SJSA1 (cell line): ENCODE measurements at places on chromosomes 5 and 9.

- DNase-seq: no peak
Measured at GRCh38 chr5:148539851-148540250, 114.5 kb downstream of the HTR4 start.

DNA sequence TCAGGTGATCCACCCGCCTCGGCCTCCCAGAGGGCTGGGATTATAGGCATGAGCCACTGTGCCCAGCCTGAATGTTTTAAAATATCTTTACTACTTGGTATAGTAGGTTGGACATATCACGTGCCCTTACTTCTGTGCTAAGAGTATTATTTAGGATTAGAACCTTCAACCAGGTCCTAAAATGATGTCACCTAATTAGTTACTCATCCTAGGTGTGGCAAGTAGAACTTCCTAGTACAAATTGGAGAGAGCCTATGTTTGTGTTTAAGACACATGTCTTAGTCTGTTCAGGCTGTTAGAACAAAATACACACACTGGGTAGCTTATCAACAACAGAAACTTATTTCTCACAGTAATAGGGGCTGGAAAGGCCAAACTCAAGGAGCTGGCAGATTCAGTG lies 51.5 kb downstream of the ZFAND5 start:
- no peak for DNase-seq

- DNase-seq: no peak
Measured at GRCh38 chr9:3137347-3137695, 293.4 kb upstream of the PUM3 start.

GRCh38 chr5:167573370-167574127 lies 717.9 kb upstream of the WWC1 start:
- peak; percentile 54 for DNase-seq

- DNase-seq: no peak
Measured at GRCh38 chr9:70613024-70613768, 198.7 kb upstream of the KLF9 start.
